ENCODE measurements at places on chromosomes 6 and 20.

DNA sequence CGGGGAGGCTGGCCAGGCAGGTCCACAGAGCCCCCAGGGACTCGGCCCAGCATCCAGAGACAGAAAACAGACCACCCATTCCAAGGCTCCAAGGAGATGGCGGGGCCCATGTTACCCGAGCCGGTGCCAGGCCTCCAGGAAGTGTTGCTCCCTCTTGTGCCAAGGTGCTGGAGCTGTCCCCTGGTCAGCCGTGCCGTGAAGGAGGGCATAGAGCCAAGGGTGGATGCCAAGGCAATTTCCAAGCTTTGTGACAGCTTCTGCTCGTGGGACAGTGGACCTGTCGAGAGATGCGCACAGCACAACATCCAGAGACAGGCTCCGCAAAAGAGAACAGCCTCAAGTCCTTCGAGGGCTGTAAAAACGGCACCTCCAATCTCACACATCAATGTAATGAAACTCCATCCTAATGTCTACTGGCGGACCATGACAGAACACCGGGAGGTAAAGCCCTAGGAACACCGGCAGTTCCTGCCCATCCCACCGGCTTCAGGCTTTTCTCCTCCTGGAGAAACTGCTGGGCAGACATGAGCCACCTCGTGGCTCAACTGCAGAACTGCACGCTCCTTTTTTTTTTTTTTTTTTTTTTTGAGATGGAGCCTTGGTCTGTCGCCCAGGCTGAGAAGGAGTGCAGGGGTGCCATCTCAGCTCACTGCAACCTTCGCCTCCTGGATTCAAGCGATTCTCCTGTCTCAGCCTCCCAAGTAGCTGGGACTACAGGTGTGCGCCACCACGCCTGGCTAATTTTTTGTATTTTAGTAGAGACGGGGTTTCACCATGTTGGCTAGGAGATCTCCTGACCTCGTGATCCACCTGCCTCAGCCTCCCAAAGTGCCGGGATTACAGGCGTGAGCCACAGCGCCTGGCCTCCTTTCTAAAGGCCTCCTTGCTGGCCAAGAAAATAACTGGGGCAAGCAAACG, 30.9 kb upstream of the AVP start:
- no peak for DNase-seq

DNA sequence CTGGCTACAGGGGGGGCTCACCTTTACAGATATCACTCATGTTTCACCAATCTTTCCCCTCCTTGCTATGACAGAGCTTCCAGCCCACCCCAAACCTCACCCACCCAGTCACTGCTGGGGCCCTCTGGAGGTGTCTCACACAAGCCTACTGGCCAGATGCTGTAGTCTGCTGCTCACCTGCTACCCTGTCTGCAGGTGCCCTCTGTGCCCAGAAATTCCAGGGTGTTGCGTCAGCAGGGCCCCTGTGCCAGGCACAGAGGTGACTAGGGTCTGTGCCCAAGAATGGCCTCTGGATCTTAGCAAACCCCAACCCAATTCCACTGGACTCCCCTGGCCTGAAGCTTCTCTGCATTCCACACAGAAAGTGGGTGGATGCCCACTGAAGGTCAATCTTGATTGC, 21.4 kb downstream of the UNC5CL start:
- no peak for DNase-seq

- DNase-seq: no peak
These were observed 181.4 kb upstream of the UST start for GRCh38 chr6:148565321-148565926.

GRCh38 chr6:141483598-141484061, 649.1 kb upstream of the GJE1 start:
- DNase-seq: peak; percentile 30

DNA sequence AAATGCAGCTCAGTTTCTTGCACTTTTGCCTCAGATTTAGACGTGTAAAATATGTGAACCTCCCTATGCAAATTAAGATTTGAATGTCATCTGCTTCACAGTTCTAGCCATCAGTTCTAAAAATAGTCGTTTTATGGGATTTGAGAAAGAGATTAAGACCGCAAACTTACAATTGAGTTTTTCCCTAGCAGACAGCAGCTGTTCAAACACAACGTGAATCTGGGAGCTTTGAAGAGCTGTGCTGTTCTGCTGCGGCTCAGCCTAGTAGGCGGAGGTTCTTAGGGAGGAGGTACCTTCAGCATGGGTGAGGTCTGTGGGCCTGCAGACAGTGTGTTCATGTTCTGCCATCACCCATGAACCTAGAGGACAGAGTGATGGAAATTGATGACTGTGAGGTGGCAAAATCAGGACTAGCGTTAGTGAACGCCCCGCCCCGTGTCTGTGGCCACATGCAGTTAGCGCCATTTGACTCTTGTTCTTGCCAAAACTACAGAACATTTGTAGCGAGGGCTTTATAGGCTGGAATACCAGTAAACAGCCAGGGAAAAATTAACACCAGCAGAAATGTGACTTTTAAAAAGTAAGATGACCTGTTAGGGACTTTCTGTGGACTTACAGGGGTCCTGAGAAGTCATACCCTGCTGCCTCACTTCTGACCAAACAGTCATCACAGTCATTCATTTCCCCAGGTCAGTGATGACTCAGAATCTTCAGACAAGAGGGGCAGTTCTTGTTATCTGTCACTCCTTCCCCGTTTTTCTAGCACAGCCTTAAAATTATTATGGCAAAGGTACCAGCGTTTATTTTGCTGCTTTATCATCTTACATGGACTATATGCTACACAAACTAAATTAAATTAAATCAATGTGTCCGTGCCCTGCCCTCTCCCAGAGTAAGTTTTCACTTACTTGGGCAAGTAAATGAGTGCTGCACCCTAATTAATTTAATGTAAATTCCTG, 84.3 kb upstream of the TMEM181 start:
- no peak for DNase-seq

GRCh38 chr6:163525926-163526325, 111.4 kb downstream of the QKI start:
- DNase-seq: no peak

DNA sequence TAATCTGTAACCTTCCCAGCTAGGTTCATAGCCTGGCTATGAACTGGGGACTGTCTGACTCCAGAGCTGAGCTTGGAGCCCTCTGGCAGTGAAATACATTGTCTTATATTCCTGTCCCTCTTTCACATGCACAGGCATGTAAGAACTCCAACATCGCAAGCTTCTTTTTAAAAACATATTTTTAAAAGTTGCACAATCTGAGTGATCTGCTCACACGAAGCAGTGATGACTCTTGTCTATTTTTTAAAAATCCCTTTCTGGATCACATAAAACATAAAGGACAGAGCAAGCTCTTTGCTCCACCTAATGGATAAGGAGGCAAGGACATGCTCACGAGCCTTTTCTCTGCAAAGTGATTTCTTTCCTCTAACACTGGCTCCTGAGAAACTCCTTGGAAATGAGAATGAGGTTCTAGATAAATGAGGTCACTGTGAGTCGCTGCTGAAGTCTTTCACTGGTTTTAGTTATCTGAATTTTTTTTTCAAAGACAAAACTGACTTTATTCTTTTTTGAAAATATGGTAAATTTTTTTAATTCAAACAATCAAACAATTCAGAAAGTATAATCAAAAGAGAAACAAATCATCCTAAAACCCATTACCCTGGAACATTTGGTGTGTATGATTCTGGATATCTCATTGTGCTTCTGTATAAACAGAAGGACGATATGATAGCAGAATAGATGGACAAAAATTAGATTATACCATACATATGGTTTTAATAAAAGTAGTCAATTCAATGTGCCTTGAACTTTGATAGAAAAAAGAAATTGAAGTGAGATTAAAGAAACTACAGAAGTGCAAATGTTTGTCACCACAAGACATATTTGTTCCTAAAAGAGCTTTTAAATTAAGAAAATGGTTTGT, 30.8 kb downstream of the IL20RA start:
- DNase-seq: no peak

DNA sequence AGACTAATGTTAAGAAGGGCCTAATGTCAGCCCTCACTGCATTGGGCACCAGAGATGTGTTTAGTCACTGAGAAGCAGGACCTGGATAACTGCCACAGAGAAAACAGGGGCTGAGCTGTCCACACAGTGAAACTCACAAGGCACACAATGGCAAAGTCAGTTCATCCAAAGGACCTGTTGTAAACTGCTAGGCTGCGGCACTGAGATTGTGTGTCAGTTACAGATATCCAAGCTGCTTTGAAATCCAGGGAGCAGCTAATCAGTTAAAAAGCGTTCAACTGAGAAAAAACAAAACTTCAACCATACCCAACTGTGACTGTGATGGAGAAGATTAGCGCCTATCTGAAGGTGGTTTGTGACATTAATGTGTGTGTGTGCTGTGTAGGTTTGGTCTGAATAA, 27.8 kb upstream of the TMEM14A start:
- DNase-seq: no peak

- no peak for DNase-seq
These were observed 40.3 kb upstream of the CD93 start for GRCh38 chr20:23126281-23127061.

DNA sequence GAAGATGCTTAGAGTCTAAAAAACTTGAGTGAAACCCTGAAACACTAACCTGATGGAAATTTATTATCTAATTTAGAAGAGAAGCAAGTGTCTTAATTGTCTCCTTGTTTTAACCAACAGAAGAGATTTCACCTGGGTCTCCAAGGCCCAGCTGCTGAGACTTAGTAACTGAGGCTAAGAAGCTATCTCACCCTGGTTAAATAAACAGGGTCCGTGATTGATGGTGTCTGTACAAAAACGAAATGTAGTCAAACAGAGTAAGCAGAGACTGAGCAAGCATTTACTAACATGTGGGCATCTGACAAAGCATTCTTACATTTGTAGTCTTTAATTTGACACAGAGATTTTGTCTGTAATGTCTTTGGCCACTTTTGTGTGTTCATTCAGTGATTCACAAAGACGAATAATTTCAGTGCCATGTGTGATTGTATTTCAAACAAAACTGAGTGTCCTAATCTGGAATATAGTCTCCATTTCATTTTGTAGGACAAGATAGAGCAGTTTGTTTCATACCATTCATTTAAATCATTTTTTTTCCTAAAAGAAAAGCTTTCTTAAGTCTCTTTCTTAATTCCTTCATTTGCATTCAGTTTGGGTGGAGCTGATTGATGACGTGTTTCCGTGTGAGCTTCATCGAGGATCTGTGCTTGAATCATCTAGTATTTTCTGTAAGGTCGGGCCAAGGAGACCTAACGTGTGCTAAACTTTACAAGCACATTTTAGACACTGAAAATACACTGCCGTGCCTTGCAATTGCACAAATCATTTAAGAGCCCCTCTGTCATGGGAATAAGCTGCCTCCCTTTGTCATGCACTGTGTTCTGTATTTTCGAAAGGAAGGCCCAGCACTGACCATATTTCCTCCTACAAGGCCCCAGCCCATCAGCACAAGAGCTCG, 170.6 kb upstream of the QKI start:
- no peak for DNase-seq

GRCh38 chr6:43645613-43645964, 753 bp downstream of the RSPH9 start:
- no peak for DNase-seq

GRCh38 chr6:17281100-17281496, at the start of gene RBM24:
RBM24 (plus strand) TSS chr6:17281361; CDS start chr6:17281582, 221 bp downstream.
- DNase-seq: no peak

DNA sequence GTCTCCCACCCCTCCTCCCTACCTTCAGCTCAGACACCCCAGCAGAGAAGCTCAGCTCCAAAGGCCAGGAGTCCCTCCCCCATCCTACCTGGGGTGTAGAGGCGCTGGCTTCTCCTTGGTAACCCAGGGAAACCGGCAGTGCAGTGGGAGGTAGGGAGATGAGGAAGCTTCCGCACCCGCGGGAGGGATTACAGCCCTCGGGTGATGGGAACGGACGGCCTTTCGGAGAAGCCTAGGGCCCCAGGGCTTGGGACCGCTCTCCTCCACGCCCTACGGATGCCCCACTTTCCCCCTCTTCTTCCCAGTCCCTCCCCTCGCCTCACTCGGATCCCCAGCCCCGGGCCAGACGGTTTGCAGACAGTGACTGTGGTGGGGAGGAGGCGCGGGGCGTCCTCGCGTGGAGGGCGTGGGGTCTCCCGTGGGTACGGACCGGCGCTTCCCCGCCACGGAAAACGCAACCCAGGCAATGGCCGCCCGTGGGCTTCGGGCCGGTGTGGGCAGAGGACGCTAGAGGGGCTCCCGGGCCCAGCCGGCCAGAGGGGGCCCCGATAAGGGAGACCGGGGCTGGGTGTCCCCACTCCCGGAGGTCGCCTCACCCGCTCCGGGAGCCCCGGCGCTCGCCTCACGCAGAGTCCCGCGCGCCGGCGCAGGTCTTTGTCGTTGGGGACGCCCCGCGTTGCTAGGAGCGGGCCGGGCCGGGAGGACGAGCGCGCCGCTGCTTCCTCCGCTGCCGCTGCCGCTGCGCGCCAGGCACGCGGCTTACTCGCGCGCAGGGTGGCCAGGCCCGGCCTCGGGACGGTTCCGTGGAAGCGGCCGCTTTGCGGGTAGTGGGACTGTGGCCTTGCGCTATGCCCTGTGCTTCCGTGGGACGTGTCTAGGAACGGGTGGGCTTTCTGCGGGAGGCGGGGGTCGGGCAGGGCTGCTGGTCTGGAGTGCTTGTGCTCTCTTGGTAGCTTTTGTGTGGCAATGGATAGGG, 15.8 kb downstream of the AARS2 start:
- no peak for DNase-seq

DNA sequence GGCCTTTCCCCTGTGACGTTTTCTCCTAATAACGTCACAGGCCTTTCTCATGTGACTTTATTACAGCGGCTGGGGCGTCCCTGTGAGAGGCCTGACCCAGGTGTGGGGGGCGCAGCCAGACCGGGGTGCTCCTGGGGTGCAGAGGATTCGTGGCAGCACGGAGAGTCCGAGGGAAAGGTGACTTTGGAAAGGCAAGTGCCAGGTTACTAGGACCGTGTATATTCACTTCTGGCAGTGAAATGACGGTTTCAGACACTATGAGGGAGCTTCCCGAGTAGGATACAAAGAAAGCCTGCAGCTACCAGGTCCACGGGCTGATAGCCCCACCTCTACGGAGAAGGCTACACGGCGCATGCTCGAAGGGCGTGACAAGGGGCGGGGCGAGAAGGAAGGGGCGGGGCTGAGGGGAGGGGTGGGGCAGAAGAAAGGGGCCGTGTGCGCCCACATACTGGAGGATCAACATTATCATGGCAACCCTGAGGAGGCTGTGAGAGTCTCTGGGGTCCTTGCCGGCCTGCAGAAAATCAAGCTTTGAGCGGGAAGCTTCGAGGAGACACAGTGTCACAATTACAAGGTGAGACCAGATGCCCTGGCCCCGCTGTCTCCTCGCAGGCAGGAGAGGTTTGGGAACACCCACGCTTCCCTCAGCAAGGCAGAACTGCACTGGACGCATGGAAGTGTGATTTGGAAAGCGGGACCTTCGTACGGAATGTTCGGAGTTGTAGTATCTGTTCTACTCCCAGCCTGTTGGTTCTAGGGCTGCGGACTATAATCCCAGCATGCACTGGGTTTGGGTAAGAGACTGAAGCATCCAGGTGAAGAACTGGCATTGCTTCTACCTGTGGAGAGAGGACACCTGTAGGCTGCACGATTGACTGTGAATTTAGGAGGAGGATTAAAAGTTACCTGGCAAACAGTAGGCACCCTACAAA, 54.4 kb upstream of the ZNF337 start:
- peak; percentile 13 for DNase-seq

DNA sequence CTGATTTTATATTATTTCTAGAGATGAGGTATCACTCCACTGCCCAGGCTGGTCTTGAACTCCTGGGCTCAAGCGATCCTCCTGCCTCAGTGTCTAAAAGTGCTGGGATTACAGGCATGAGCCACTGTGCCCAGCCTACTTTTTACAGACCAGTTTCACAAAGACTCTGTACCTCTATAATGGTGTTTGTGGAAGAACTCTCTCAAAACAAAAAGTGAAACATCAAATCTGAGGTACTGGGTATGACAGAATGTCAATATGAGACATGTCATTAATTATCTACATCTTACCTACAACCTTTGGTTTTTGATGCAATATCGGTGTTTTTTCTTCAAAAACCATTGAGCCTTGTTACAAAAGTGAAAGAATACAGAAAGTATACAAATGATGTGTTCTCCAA, 49.4 kb upstream of the MCM9 start:
- no peak for DNase-seq
